ENCODE measurements at places on chromosomes 13 and 19.

GRCh38 chr13:40370661-40371060, 295.8 kb downstream of the FOXO1 start:
- no peak for DNase-seq

- no peak for DNase-seq
Measured at GRCh38 chr13:43799191-43799590, 12.4 kb upstream of the ENOX1 start.

DNA sequence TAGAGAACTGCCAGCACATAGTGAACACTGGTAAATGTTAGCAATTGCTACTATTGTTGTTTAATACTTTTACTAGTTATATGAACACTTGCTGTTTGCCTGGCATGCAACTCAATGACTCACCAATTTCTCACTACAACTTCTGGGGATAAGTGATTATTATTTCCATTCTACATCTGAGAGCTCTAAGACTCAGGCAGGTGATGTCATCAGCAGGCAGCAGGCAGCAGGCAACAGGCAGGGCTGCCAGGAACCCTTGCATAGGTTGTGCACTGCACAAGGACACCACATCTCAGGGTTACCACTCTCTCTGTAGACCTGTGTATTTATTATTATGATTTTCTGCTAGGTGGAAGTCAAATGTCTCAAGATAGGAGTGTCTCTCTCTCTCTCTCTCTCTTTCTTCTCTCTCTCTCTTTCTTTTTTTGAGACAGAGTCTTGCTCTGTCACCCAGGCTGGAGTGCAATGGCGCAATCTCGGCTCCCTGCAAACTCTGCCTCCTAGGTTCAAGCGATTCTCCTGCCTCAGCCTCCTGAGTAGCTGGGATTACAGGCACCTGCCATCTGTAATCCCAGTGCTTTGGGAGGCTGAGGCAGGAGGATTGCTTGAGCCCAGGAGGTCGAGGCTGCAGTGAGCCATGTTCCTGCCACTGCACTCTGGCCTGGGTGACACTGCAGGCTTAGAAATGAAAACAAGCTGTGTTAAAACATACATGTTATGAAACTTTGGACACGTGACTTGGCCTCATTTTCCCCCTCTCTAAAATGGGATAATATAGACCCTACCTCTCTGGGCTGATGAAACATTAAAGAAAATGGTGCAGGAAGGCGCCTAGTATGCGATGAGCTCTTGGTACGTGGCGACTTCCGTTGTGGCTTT, 22.7 kb downstream of the HPN start:
- no peak for DNase-seq

DNA sequence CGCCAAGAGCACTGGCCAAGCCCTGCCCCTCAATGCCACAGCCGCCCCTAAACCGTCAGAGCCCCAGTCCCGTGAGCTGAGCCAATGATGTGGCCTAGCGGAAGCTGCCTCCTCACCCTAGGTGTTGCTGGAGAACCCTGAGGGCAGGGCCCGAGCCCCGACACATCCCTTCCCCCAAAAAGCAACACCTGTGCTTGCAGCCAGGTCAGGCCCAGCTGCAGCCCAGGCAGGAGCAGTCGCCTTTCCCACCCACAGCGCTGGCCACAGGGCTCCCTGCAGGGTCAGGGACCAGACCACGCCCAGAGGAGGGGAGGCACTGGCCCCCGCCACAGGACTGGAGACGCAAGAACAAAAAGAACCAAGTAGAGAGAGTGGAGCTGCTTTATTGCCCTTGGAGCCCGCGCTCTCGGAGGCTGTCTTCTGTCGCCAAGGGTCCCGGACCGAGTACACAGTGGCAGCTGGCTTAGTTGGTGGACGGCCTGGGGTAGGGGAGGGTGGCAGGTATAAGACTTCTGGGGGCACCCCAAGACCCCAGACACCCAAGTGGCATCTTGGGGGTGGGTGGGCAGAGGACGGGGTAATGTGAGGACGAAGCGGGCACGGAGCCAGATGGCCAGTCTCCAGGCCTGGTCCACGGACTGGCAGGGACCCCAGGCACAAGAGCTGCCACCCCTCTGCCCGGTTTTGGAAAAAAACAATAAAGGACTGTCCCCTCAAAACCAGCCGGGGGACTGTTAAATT, 3.3 kb downstream of the P2RY11 start:
- no peak for DNase-seq

DNA sequence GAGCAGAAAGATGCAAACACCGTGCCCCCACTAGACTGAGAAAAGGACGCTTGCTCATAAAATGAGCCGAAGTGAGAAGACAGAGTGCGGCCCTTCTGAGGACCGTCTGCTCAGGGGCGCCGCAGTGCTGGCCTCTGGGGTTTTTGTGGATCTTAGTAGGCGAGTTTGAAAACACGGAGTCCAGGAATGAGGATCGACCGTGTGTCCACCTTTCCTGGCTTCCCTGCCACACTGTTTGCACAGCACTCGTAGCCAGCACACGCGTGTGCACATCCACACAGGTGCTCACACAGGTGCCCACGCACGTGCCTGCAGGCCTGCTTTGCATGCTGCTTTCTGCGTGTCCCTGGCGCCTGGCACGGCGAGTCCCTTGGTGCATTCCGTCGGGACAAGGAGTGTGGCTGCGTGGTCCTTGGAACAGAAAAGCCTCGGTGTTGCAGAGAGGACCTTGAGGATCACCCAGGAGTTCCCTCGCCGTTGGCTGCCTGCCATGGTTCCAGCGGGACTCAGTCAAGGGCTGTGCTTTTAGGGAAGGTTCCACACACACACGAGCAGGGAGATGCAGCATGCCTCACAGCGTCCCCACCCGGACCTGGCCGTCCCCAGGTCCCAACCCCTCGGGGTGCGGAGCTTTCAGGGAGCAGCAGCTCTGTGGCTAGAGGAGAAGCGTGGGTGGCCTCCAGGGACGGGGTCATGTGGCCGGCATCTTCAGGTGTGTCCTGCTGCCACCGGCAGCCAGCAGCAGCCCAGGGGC, 10.1 kb upstream of the ZNF554 start:
- DNase-seq = no peak

DNA sequence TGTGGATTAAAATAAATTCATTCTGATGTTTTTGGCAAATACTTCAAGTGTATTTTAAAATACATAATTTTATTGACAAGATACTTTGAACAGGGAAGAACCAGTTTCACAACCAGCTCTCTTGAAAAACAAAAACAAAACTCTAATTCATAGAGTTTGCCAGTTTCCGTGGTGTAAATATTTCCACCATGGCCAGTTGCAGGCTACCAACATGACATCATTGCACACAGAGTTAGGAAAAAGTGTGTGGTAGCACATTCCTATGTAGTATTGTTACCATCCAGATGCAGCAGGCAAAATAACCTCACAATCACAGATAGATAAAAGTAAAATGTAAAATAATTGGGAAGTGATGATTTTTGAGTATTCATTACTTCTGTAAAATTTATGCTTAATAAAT, 7.7 kb upstream of the RNF113B start:
- DNase-seq = no peak

DNA sequence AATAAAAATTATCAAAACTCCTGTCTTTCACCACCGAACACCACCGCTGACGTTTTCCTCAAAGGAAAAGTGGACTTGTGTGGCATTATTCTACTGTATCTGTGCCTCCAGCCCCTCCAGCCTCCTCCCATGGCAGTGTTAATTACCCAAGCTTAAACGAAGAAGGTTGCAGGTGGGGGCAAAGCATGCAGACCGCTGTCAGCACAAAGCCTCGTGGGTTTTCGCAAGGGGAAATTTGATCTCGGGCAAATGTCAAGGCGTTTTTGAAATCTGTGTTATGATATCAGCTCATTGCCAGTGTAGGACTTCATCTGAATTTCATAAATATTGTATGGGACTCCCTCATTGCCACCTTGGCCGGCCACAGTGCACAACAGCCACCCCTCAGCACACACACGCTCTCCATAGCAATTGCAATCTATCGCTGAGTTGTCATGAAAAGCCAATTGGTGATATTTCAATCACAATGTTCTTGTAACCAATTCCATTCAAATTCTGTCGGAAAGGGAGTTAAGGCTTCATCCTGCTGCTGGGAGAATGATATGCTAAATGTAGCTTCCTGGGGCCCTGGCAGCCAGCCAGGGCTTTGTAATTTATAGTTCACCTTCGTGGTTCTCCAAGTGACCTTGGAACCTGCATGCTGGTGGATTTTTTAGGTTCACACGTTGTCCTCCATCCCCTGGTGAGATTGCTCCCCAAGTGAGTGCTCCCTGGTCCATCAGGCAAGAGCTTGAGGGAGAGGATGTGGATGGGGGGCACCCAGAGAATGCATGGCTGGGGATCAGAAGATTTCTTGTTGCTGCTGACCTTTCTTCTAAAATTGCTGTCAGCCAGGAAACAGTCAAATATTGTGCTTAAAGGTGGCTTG, 16.6 kb downstream of the CHST8 start:
- DNase-seq = no peak

GRCh38 chr13:71862459-71862943, 4.5 kb downstream of the DACH1 start:
- DNase-seq = no peak

DNA sequence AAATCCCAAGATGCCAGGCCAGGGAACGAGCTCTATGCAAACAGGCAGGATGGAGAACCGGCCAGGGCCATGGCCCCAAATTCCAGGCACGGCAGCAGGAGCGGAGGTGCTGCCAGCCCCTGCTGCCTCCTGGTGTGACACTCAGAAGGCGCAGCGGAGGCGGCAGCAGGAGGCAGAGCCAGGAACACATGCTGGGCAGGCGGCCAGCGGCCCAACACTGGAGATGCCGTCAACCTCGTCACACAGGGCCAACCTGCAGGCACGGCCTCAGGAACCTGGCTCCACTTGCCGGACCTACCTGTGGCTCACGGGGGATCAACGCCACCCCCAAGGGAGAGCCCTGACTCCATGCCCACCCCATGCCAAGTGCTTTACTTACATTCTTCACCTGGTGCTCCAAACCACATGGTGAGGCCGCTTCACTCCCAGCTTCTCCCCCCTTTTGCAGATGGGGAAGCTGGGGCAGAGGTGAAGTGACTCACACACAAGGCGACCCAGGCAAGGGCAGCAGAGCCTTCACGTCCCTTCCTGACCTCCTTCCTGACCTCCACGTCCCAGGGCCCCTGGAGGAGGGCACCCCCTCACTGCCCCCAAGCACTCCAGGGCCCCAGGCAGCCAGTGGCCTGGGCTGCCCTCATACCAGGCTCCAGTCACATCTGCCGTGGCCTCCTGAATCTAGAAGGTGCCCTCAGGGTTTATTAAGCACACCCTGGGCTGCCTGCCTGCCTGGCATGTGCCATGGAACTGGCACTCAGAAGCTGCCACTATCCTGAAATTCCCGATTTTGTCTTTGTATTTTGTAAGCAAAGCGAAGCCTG, 43.5 kb downstream of the GGACT start:
- DNase-seq = no peak

GRCh38 chr13:20727856-20728255, 24.4 kb downstream of the IL17D start:
- DNase-seq = no peak

- no peak for DNase-seq
Measured at GRCh38 chr19:58395979-58396627, 647 bp downstream of the RNF225 start.

- DNase-seq = no peak
Measured at GRCh38 chr13:85108356-85108755, 690.9 kb downstream of the SLITRK6 start.

- DNase-seq = no peak
Measured at GRCh38 chr13:84931264-84931663, 868.0 kb downstream of the SLITRK6 start.

DNA sequence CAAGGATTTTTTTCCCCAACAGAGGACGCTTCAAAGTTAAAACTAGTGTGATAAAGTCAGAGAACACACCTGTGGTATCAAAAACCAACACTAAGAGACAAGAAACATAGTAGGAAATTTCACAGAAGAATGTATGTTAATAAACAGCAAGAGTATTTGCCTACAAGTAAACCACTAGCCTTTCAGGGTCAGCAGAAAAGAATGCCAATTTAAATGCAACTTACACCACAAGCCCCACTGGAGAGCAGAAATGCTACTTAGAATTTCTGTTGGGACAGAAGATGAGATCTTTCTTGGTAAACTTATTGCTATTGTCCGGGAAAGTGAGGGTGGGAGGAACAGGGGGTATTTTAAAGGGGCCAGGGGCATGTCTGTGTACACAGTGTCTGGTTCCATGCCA, 68.6 kb downstream of the STK24 start:
- DNase-seq = no peak

- no peak for DNase-seq
Measured at GRCh38 chr19:38726761-38727301, 17.4 kb downstream of the CAPN12 start.
